Frontal cortex (tissue), 4 donors: ENCODE measurements at places on chromosomes 12 and 14. TPM values are rescaled to one million over a fixed set of nuclear protein-coding genes. Genes with fewer than 3 reads are reported as not detected.

Gene ZNF891
- 6.9 TPM for total RNA-seq

DNA sequence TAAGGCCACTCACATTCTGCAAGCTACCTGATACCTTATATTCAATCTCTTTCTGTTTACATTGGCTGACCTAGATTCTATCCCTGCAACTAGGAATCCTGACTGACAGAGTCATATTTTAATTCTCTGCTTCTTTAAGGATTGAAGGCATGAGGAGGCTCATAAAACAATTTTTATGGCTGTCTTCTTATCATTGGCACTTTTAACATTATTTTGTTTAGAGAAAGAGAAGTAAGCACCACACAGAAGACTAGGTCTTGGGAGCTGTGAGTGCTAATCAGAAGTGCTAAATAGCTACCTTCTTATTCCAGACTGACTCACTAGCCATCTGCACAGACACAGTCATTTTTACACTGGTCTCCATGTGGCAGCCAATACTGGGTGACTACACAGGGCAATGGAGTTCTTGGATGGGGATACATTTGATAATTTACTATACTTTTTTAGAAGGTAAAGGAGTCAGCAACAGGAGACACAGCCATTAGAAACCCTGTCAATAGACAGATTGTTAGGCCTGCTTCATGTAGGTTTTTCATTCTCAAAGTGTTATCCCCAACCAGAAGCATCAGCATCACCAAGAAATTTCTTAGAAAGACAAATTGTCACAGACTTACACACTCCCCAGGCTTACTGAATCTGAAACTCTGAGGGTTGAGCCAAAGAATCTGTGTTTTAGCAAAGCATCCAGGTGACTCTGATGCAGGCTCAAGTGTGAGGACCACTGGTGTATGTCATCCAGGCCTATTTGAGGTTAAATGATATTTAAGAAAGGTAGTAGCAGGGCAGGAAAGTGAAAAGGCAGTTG is 214.1 kb downstream of the DUSP6 start:
- no peak for DNase-seq

Gene DIO2
- 21.2 TPM for total RNA-seq

DNA sequence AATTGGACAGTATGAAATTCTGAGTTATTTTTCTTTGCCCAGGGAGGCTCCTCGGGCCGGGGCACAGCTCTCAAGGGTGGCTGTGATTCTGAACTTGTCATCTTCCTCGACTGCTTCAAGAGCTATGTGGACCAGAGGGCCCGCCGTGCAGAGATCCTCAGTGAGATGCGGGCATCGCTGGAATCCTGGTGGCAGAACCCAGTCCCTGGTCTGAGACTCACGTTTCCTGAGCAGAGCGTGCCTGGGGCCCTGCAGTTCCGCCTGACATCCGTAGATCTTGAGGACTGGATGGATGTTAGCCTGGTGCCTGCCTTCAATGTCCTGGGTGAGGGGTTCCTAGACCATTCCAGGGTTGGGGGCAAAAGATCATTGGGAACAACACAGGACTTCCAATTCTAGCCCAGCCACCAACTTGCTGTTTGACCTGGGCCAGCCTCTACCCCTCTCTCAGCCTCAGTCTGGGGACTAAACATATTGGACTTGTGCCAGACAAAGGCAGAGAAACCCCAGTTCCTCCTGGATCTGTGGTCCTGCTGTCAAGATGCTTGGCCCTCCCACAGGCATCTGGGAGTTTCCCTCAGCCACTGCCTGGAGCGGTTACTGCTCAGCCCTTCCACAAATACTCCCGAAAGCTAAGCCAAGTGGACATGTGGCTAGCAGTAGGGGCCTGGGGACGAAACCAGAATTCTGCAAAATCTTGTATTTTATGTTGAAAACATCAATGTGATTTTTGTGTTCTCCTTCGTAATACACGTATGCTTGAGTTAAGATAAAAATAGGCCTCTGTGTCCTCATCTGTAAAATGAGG is 3.5 kb downstream of the OAS3 start:
- DNase-seq: no peak

DNA sequence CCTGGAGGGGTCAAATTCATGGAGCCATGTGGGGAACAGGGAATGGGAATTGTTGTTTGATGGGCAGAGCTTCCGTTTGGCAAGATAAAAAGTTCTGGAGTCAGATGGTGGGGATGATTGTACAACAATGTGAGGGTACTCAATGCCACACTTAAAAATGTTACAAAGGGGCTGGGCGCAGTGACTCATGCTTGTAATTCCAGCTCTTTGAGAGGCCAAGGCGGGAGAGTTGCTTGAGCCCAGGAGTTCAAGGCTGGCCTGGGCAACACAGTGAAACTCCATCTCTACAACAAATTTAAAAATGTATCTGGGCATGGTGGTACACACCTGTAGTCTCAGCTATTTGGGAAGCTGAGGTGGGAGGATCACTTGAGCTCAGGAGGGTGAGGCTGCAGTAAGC is 66.0 kb upstream of the DIO3 start:
- no peak for DNase-seq

Gene KRT77
- not detected for total RNA-seq

GRCh38 chr12:53997204-53998109 is 2.5 kb upstream of the HOXC9 start:
- no peak for DNase-seq
